ENCODE measurements at places on chromosomes 3 and 15.

DNA sequence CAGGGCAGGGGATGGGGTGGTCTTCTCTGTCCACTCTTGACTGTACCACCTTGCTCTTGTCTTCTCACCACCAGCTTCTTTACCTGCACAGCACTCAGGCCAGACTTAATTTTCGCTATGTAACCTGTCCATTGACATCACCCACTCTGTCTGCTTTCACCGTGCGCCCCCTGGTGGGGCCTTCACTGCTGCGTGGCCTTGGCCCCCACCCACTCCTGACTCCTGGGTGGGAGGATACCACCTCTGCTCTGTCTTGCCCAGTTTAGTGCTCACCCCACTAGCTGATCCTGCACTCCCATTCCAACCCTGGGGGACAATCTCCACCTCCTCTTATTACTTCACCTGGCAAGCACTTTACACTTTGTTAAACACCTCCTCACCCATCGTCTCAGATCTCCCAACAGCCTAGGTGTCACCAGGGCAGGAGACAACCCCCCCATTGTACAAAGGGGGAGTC, 17.7 kb downstream of the PTH1R start:
- ATAC-seq: peak; percentile 72

- no peak for ATAC-seq
These were observed 55.0 kb downstream of the FEZF2 start for GRCh38 chr3:62318365-62318751.

GRCh38 chr3:189605717-189606116, 25.5 kb upstream of the TP63 start:
- no peak for ATAC-seq

DNA sequence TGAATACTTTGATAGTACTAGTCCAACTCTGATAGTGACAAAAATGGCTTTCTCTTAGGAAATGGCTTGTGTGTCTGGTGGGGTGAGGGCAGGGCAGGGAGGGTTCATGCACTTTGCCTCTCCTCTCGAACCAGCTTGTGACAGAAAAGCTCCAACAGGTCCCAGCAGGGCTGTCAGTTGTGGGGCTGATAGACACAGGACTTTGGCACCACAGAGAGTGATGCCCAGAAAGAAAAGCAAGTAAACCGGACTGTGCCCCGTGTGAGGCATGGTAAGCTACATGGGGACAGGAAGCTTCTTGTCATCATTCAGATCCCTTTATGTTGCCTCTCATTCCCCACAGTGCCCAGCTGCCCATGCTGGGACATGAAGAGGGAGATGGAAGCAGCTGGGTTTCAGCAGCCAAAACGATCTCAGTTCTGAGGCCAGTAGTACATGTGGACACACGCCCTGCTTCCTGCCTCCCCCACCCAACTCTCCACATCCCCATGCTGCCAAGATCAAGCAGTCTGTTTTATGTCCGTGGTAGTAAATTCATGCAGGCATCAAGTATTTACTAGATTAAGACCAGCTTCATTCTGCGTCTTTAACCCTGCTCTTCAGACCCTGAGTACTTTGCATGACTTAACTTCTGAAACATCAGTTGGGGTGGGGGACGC, 29.7 kb upstream of the LIPC start:
- no peak for ATAC-seq

Data from activated T-helper 17 cell treated with anti-CD3 and anti-CD28 coated beads, Interleukin-2, amount 50 U/mL, for 72 hours (primary cell).